ENCODE measurements at places on chromosomes 7 and 10.

- no peak for DNase-seq
These were observed 168.6 kb upstream of the SHH start for GRCh38 chr7:155980841-155981240.

DNA sequence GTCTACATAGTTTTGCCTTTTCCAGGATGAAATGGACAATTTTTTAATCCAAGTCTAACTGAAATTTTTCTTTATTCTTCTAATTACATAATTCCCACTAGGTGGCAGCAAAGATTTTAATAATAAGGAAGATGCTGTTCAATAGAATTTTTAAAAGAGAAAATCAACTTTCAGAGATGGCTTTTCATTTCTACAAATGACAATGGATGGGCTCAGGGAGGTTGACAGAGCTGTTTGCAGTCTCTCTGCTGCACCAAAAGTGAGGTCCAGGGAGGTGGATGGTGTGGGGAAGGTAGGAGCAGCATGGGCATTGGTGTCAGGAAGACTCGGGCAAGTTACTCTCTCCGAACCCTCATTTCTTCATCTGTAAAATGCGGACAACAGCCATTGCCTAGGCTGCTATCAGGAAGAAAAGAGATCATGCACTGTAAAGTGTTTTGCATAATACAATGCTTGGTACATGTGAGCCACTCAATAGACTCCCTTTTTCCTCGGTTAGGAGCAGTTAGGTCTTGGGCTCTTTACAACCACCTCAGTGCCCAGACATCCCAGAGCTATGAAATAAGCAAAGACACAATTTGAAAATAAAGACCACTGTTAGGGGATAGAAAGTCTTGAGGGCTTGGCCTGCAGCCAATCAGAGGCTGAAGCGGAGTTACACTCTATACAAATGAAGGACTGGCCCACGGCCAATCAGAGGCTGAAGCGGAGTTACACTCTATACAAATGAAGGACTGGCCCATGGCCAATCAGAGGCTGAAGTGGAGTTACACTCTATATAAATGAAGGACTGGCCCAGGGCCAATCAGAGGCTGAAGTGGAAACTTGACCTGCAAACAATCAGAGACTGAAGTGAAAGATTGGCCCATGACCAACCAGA is 107.1 kb downstream of the ABLIM1 start:
- DNase-seq = no peak

DNA sequence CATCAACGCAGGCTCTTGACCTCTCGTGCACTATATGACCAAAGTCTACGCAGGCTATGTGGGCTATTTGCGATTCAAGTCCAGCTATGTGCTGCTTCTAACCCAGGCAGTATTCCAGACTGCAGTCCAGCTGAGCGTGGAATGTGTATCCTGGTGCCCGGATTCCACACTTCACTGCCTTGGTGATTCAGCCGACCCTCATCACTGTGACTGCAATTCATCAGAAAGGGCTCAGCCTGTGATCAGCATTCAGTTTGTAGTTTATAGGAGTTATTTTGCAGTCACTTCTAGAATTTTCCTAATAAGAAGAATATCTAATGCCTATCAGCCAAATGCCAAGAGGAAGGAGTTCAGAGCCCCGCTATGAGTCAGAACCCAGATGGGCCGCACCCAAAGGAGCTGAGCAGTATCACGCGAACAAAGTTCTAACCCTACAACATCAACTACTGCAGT is 119.8 kb upstream of the LANCL2 start:
- DNase-seq = no peak

DNA sequence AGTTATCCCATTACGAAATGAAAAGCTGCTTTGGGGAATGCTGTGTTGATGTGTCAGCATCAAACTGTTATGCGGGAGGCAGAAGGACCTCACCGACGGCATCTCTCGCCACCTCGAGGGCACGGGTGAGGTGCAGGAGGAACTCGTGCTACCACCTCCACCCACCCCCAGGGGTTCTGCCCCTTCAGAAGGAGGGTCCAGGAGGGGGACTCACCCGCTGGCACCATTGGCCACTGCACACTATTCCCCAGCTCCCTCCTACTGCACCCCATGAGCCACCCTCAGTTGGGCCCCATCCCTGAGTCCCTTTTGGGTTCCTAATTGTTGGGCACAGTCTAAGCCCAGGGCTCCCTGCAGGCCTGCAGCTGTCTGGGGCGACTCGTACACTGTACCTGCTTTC is 236.6 kb downstream of the PTPRN2 start:
- no peak for DNase-seq

GRCh38 chr7:150977382-150978125 is 567 bp downstream of the KCNH2 start:
- no peak for DNase-seq

DNA sequence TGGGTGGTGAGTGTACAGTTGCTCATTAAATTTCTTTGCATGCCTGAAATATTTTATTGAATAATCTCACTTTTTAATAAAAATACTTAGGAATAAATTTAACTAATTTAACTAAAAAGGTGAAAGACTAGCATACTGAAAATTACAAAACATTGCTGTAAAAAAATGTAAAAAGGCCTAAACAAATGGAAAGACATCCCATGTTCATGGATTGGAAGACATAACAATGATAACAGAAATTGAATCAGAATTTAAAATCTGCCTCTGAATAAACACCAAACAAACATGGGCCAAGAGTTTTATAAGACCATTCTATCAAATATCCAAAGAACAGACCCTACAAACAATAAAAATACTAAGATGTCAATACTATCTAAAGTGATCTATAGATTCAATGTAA is 66.9 kb downstream of the LRRC17 start:
- no peak for DNase-seq

DNA sequence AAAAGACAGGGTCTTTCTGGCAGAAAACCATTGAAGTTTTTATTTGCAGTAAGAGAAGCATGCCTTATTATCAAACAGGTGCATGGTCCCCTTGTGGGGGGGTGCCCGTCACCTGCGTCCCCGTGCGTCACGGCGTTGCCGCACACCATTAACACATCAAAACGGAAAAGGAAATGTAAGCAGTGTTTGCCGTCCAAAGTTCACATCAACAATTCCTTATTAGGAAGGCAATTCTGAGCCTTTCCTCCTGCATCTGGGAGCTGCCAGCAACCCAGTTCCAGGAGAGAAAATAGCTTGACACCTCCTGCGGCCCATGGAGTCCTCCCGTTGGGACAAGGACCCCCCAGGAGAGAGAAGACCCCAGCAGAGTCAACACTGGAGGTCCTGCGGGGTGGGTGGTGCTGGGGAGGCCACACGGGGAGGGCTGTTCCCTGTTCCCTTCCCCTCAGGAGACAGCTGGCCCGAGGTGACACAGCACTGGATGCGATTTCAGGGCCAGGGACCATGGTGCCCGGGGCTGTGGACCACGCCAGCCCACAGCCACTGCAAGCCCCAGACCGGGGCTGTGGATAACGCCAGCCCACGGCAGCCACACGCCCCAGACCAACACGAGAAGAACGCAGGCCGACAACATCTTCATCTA is 39.5 kb downstream of the DIP2C start:
- no peak for DNase-seq

GRCh38 chr10:75057680-75058079 is 53.8 kb upstream of the SAMD8 start:
- no peak for DNase-seq

- no peak for DNase-seq
These were observed 312.7 kb upstream of the SP8 start for GRCh38 chr7:21099432-21099831.

DNA sequence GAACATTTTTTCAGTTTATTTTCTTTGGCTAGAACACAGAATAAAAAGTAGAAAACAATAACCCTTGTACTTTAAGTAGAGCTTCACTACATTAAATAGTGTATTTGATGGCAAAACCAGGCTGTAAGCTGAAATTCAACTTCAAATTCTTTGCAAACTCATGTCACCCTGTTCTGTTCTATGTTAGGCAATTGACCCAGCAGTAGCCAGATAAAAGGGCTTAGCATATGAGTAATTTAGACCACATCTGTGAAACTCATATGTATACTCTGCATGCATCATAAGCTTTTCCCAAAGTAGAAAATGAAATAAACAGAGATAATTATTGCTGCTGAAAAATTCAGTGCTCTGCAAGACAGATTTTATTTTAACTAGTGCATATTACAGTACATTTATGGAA is 150.2 kb downstream of the GNAI1 start:
- DNase-seq = no peak

DNA sequence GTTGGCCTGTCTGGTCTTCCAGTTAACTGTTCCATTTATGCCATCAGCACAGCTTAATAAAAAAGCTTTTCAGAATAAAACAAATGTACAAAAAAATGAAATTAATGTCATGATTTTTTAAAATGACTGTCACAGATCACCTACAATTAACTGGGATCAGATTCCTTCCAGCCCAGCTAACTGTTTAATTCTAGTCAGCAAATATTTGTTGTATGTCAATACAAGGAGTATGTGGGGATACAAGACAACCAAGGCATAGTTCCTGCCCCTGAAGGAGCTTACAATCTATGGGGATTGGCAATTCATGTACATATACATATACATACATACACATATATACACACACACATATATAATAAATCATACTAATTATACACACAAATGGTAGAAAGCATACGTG is 16.5 kb downstream of the SGCE start:
- DNase-seq = no peak

DNA sequence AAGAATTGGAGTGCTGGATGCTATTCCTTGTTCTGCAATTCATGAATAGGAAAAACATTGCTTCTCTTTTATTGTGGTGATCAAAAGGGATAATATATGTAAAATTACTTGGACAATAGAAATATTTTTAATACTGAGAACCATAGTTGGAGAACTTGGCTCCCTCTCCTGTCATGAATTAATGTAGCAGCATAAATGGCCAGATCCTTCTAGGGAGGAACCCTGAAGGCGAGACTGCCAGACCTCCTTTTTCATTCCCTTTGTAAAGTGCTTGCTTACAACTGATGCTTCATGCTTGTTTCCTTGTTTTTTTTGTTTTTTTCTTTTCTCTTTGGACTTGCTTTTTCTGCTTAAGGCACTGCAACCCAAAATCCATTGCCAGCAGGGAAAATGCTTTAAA is 233.6 kb downstream of the SH2D4B start:
- DNase-seq = no peak

DNA sequence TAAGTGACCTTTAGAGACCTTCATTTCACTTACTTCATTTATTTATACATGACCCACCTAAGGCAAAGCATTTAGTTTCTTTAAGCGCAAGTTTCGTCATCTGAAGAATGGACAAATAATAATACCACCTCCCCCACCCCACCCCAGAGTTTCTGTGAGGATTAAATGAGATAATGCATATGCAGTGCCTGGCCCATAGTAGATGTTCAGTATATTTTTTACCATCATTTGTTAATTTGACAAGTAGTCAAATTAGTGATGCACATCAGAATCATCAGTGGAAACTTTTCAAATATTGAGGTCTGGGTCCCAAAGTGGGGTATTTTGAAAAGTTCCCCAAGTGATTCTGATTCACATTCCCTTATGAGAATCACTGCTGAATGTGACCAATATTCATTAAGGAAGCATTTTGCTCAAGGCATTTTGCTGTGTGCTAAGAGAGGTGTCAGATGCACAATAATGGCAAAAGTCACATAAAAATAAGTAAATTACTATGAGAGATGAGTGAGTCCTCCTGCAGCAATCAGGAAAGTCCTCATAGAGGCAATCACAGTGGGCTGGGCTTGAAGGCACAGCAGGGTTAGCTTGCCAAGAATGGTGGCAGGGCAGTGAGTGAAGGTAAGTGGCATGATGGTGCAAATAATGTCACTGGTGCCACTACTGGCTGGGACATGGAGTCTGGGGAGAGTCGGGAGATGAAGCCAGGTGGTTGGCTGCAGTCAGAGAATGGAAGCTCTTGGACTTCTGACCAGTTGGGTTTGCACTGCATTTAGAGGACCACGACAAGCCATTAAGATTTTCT is 244.1 kb downstream of the PTEN start:
- no peak for DNase-seq

GRCh38 chr7:44057849-44058758 is 7.3 kb downstream of the PGAM2 start:
- DNase-seq = no peak

DNA sequence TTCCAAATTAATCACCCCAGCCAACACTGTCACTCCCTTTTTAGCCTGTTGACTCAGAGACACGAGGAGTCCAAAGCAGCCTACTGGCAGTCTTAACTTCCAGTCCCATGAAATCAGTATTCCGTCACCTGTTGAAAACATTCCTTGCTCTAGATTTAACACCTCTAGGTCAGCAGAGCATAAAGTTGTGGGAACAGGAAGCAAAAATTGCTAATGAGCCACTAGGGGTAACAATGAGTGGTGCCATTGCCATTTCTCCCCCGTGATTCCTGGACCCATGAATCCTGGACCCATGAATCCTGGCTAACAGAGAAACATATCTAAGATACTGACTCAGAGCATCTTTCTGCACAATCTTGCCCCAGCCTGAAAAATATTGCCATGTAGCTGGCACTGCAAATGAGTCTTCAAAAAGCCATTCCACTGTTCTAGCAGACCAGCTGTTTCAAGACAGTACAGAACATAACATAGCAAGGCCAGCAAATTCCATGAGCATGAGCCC is 252.7 kb upstream of the PTER start:
- DNase-seq = no peak

- DNase-seq = no peak
These were observed 304.6 kb downstream of the PRPF18 start for GRCh38 chr10:13891128-13892000.

DNA sequence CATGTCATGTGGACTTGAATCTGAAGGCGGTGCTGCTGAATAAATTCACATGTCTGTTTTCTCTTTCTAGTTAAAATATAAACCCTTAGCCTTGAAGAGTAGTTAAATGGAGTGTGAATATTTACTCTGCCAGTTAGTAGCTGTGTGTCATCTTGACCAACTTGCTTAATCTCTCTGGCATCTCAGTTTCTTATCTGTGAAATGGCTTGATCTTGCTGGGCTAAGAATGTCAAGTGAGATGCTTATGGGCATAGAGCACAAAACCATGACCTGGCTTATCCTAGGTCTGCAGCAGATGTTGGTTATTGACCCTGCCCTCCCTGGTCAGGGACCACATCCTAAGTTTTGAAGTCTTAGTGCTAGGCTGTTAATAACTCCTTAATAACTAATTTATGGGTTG is 16.6 kb downstream of the ARID5B start:
- no peak for DNase-seq

- DNase-seq = no peak
These were observed 939.7 kb downstream of the KCNMA1 start for GRCh38 chr10:76697923-76698322.

DNA sequence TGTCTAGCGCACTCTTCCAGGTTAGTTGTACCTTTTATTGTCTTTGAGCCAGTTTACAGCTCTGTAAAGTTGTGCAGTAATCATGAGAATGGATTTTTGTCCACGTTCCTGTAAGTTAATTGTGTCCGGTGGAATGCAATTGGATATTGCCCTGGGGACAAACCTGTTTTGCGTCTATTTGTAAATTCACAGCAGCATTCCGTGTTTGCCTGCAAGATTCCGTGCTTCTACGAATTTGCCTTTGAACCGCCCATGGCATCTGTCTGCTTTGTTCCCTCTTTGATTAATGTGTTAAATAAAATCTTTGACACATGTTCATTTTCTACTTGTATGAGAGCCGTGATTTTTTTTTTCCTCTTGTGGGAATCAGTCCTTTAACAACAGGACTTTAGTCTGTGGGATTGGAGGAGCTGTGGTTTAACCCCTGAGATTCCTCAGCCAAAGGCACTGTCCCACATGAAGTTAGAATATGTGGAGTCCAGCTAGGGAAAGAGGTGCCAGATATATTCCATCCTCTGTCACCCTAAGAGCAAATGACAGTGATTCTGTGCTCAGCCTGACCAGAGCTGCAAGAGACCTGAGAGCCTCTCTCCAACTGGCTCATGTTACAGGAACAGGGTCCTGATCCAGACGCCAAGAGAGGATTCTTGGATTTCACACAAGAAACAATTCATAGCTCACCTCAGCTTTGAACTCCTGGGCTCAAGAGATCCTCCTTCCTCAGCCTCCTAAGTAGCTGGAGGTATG is 126.3 kb downstream of the COL26A1 start:
- DNase-seq = peak; percentile 26
